ENCODE measurements at places on chromosomes 16 and 17.

DNA sequence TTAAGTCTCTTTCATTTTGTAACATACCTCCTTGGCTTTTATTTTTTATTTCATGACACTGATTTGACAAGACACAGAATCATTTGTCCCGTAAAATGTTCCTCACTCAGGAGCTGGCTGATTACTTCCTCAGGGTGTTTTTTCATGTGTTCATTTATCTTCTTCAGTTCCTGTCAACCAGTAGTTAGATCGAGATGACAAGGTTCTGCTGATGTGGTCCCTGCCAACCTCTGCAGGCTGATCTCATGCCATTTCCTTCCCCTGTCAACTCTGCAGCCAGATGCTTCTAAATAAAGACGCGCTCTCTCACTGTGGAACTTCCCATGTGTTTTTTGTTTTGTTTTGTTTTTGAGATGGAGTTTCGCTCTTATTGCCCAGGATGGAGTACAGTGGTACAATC lies 8.1 kb upstream of the CXCL16 start:
- no peak for DNase-seq

GRCh38 chr17:76048025-76048605 lies 21.0 kb upstream of the EVPL start:
- DNase-seq: no peak

DNA sequence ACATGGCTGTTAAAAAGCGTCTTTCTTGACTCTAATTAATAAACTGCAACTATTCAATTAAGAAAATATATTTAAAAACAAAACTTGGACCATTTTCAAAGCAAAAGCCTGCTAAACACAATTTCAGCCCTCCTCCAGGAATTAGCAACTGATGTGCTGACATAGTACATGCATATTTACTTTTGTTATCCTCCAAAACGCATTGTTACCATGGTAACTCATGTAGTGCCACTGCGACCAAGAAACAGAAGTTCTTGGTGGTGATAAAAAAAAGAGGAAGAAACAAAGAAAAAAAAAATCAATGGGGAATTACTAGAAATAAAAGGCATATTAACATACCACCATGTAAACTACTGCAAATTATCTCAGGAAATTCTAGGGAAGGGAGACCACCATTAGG lies 793.4 kb upstream of the CDH8 start:
- no peak for DNase-seq

- DNase-seq: no peak
Measured at GRCh38 chr17:59811209-59811608, 81.5 kb downstream of the TUBD1 start.

- no peak for DNase-seq
Measured at GRCh38 chr17:65085951-65086350, 29.4 kb upstream of the GNA13 start.

DNA sequence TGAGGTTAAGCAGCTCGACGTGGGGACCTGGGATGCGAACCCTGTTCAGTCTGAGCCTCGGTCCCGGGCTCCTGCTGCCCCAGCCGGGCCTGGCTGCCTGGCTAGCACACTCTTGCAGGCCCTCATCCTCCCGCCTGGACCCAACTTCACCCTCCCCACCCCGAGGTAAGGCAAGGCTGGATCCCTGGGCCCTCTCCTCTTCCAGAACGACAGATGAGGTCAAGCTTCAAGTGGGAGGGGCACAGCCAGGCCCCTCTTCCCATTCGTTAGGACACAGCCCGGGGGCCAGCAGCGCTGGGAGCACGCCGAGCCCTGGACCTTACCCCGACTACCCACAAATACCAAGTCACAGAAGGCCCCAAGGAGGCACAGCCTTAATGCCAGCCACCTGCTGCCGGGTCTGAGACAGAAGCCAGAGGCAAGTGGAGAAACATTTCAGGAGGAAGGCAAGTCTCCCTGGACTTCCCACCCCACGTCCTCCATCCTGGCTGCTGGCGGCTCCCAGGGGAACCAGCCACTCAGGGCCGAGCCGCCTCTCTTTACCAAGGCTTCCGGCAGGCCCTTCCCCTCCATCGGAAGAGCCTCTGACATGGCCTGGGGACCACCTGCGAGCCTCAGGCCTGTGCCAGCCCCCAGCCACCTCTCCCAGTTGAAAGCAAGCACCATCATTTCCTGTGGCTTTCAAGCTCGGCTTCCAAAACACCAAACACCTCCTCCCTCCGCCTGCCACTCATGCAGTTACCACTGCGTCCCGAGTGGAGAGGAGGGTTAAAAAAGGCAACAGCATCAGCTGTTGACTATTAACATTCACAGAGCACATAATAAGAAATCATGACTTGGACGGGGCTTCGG lies 59.9 kb downstream of the RPH3AL start:
- no peak for DNase-seq

DNA sequence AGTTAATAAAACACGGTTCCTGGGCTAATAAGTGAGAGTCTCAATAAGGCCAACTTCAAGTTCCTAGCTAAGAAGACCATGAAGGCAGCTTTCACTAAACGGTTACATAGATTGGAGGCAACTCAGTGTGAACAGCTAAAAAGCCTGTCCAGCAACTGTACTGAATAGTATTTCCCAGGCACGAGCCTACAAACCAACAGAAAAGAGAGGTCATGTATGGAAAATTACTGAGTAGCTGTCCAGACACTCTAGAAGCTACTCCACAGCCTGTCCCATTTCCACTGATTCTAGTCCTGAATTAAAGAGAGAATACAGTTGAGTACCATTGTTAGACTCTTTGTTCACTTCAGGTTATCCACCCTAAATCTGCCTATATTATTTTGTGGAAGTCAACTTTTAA lies 36.5 kb upstream of the C17orf78 start:
- DNase-seq: no peak

DNA sequence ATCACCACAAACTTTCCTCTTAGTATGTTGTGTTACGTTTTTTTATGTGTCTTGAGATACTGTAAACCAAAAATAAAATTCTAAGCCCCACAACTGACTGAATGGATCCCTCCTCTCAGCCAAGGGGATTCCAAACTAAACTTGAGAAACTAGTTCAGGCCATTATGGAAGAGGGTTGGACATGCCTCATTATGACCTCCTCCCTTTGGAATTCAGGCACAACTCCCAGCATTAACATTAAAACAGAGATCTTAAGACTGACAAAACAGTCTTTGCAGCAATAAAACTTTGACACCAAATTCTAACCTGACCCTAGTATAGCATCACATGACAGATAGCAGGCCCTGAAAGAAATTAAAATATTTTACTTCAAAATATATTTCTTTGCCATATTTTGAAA lies 51.1 kb upstream of the SLC47A1 start:
- DNase-seq: no peak

DNA sequence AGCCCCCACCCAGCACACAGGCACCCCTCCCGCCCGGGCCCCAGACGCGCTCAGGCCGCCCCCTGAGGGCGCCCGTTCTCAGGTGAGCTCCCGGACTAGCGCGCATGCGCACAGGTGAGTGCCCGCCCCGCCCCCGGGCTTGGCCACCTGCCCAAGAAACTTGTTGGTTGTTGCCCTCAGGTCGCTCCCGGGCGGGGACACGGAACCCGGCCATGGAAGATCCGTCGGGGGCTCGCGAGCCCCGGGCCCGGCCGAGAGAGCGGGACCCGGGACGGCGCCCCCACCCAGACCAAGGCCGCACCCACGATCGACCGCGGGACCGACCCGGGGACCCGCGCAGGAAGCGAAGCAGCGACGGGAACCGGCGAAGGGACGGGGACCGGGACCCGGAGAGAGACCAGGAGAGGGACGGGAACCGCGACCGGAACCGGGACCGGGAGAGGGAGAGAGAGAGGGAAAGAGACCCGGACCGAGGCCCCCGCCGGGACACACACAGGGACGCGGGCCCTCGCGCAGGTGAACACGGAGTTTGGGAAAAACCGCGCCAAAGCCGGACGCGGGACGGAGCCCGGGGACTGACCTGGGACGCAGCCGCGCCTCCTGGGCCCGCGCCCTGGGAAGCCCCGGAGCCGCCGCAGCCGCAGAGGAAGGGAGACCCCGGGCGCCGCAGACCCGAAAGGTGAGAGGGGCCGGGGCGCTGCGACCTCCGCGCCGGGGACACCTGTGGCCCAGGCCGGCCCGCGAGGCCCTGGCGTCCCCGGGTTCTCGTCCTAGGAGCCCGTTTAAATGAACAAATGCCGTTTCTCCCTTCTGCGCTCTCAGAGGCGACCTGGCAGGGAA lies at the start of gene MARVELD3:
MARVELD3 (plus strand) TSS at position 167 of the 840 bp plus-strand sequence; CDS start at position 213, 46 bp downstream.
- DNase-seq: no peak

- DNase-seq: no peak
Measured at GRCh38 chr16:67632415-67633172, 12.3 kb upstream of the CARMIL2 start.

DNA sequence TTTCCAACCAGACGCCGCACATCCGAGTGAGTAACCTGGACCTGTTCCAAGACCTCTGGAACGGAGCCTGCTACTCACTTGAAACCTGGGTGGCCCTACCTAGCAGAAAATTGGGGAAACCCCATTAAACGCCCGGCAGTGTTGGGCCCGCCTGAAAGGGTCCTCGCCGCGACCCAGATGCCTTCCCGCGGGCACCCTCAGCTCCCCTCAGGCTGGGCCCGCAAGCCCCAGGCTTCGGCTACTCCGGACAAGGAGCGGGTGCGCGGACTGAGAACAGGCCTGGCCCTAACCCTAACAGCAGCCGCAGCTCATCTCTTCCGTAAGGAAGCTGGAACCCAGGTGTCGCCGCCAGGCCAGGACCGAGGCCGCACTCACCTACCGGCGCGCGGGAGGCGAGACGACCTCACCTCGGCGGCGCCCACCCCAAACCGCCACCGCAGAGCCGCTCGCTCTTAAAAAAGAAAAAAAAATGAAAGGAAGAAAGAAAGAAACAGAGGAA lies 344 bp downstream of the PSME3IP1 start:
- DNase-seq: peak; percentile 35

DNA sequence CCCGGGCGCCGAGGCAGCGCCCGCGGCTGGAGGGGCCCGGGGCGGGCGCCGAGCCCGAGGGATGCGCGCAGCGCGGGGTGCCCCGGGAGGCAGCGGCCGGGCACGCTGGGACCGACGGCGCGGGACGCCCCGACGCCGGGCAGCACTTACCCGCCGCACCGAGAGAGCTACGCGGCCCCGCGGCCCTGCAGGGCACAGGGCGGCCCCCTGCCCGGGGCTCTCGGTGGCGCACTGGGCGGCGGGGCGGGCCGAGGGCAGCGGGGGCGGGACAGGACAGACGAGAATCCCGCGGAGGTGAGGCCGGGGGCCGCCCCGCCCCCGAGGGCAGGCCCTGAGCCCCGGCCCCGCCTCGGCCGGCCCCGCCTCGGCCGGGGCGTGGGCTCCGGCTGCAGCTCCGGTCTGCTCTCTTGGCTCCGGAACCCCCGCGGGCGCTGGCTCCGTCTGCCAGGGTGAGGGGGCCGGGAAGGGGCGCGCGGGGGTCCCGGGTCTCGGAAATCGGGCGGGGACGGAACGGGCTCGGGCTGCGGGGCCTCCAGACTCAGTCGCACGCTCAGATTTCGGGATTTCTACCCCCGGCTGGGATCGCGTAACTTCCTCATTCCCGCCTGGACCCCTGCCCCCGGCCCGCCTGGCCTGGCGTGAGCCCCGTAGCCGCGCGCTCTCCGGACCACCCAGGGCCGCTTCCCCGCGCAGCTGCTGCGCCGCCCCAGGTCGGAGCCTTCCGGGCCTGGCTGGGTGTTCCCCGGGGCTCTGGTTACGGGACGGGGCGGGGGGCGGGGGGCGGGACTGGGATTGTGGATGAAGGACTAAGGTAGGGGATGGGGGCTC lies at the start of gene PLD2:
PLD2 (plus strand) TSS at position 376 of the 828 bp plus-strand sequence. CDS start 621 bp downstream, outside the sequence.
- DNase-seq: peak; percentile 76

- no peak for DNase-seq
Measured at GRCh38 chr17:64331931-64332493, 58.6 kb downstream of the PECAM1 start.

- DNase-seq: no peak
Measured at GRCh38 chr17:28065706-28066105, 23.2 kb downstream of the NLK start.

Data from effector CD8-positive, alpha-beta T cell (primary cell).